ENCODE measurements at places on chromosomes 7 and 10. TPM values are rescaled to one million over a fixed set of nuclear protein-coding genes. Genes with fewer than 3 reads are reported as not detected.

The TMEM140 gene
- total RNA-seq = 51.4 TPM

The PTPN20 gene
- 0.73 TPM for total RNA-seq

The UCN3 gene
- total RNA-seq = not detected

The HECW1 gene
- under 0.01 TPM for total RNA-seq

The GRM3 gene
- not detected for total RNA-seq

The MBL2 gene
- not detected for total RNA-seq

The HTR7 gene
- total RNA-seq = 2.1 TPM

The CPN1 gene
- total RNA-seq = not detected

The YAE1 gene
- 10.1 TPM for total RNA-seq

The PNLIP gene
- total RNA-seq = not detected

The CFAP46 gene
- under 0.01 TPM for total RNA-seq

The BTRC gene
- 3.3 TPM for total RNA-seq

The DGKI gene
- 0.21 TPM for total RNA-seq

The FAM25C gene
- not detected for total RNA-seq

The PDE6C gene
- not detected for total RNA-seq

The MACC1 gene
- 1.0 TPM for total RNA-seq

The CYP2C18 gene
- not detected for total RNA-seq

The METTL27 gene
- not detected for total RNA-seq

The OPN4 gene
- not detected for total RNA-seq

The LRRC18 gene
- total RNA-seq = not detected

The CCDC6 gene
- total RNA-seq = 32.0 TPM

The ABCC2 gene
- total RNA-seq = 2.2 TPM

The DPP6 gene
- total RNA-seq = not detected

The MARVELD1 gene
- total RNA-seq = 5.5 TPM

The CALML3 gene
- not detected for total RNA-seq

The TUBB8 gene
- total RNA-seq = 0.21 TPM

The IKZF1 gene
- total RNA-seq = 231 TPM

The DMBT1 gene
- not detected for total RNA-seq

The ASIC3 gene
- 0.84 TPM for total RNA-seq

The EBF3 gene
- total RNA-seq = not detected

The PEX1 gene
- total RNA-seq = 31.6 TPM

The GOT1 gene
- total RNA-seq = 2.5 TPM

The GPR37 gene
- 0.10 TPM for total RNA-seq

Measured in mononuclear cell (primary cell).